ENCODE measurements at places on chromosomes 11 and 22. TPM values are rescaled to one million over a fixed set of nuclear protein-coding genes. Genes with fewer than 3 reads are reported as not detected.

Gene PRODH
- total RNA-seq, result 0.55 TPM

Gene WNT11
- total RNA-seq, result 0.88 TPM

Gene GDPD4
- not detected for total RNA-seq

Gene MMP7
- 27.4 TPM for total RNA-seq

Gene BCO2
- total RNA-seq, result 0.93 TPM

Gene OR5B21
- total RNA-seq, result not detected

Gene DKK3
- total RNA-seq, result 14.5 TPM

Gene SCGB1D2
- total RNA-seq, result not detected

Data from A549 treated with DMSO at 1 μM for 4 hours (cell line).